GM12892 (cell line): ENCODE measurements at places on chromosomes 13 and 19.
A peak's percentile ranks its signal among the peaks of the same experiment; 100 is the strongest.

DNA sequence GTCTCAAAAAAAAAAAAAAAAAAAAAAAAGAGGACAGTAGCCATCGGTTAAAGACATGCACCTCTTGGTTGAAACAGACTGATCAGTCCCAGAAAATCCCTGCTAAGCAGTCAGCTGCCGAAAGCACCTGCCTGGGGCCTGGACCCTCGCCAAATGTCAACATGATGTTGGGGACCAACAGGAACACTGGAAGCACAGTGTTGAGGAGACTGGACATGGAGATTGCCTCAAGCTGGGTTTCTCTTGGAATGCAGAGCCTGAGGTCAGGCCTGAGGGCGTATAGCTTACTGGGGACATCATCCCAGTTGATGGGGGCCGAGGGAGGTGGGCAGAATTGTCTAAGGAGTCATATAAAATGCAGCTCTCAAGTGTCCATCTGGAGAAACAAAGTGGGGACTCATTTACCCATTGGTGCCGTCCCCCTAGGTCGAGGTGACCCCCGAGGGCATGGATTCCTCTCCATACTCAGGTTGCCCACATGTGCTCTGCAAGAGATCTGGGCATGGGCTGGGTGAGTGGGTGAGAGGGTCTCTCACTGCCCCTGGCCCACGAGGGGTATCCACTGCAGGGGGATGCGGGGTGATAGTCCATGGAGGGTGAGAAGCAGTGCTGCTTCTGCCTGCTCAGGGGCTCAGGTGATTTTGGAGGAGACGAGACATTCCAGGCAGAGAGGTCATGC lies 164.5 kb downstream of the URI1 start:
- no peak for DNase-seq

DNA sequence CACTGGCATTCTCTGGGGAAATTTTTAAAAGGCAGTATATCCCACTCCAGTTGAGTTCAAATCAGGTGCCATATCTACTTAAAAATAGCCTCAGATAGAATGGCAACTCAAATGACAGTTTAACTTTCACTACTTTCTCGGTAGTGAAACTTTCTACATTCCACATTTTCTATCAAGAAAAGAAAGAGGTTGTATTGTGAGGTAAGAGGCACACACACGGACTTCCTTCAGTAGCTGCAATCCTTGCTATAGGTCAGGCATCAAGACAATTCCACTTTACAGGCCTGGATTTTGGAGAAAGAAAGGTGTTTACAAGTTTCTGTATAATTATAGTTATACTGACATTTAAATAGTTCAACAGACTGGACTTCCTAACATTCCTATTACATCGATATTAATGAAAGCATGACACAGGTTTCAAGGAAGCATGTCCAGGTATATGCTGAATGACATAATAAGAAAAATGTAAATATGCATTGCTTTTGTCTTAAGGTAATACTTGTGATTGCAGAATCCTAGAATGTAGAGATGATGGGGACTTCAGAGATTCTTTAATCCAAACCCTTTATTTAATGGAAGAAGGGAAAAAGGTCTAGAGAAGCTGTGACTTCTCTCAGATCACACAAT lies 5.2 kb downstream of the STARD13 start:
- no peak for DNase-seq

DNA sequence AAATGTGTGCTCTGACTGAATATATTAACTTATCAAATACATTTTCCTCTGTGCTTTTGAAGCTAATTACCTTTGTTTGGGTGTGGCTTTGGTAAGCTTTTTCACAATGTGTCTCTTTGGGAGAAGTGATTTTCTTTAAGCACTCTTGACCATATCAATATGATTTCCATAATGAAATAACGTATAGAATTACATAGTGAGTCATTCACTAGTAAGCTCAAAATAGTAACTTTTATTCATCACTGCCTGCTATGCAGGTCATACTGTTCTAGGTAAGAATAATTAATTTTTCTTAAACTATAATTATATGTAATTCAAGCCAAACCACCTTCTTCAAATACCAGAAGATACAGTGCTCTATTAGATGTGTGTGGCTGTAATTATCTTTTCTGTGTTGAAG lies 480.7 kb downstream of the MYO16 start:
- DNase-seq = no peak

- peak; percentile 68 for DNase-seq
Measured at GRCh38 chr19:12669270-12670158, 2.9 kb downstream of the WDR83 start.

- DNase-seq = no peak
Measured at GRCh38 chr19:15421721-15422260, 3.0 kb upstream of the AKAP8L start.

GRCh38 chr19:45128146-45128545 lies 32.6 kb downstream of the NKPD1 start:
- no peak for DNase-seq

- peak; percentile 92 for DNase-seq
Measured at GRCh38 chr13:96053003-96053703, at the start of gene UGGT2. Gene UGGT2, minus strand, starts transcription at chr13:96053401. Its CDS starts 89 bp downstream, at chr13:96053312.

- no peak for DNase-seq
Measured at GRCh38 chr13:33514362-33514761, 228.8 kb upstream of the STARD13 start.

GRCh38 chr13:100753376-100753775 lies 78.8 kb upstream of the TMTC4 start:
- no peak for DNase-seq
